ENCODE measurements at places on chromosomes 2 and 18. TPM values are rescaled to one million over a fixed set of nuclear protein-coding genes. Genes with fewer than 3 reads are reported as not detected.
A peak's percentile ranks its signal among the peaks of the same experiment; 100 is the strongest.

The CPLX4 gene
- not detected for total RNA-seq

GRCh38 chr2:190165491-190165890, 103.0 kb upstream of the MSTN start:
- DNase-seq, result no peak

DNA sequence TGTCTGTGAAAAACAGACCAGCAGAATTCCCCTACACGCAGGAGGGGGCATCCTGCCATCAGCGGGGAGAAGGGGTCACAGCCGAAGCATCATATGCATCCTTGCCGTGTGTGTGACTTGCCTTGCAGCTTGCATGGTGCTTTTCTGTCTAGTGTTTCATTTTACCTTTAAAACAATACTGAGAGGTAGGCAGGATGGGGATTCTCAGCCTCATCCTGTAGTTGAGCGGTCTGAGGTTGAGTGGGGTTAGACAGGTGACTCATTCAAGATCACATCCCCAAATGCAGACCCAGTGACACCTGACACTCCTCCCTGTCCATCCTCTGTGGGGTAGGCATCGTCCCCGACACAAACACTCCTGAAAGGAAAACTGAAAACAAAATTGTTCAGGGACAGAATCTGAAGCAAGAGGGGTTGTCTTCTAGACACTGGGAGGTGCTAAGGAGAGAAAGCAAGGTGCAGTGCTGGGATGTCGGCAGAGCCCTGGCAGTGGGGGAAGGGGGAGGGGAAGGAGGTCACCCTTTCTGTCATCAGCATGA, 7.9 kb downstream of the ARL4C start:
- peak; percentile 68 for DNase-seq

The PROC gene
- not detected for total RNA-seq

GRCh38 chr18:77131652-77132368, 773 bp downstream of the MBP start:
- peak; percentile 70 for DNase-seq

DNA sequence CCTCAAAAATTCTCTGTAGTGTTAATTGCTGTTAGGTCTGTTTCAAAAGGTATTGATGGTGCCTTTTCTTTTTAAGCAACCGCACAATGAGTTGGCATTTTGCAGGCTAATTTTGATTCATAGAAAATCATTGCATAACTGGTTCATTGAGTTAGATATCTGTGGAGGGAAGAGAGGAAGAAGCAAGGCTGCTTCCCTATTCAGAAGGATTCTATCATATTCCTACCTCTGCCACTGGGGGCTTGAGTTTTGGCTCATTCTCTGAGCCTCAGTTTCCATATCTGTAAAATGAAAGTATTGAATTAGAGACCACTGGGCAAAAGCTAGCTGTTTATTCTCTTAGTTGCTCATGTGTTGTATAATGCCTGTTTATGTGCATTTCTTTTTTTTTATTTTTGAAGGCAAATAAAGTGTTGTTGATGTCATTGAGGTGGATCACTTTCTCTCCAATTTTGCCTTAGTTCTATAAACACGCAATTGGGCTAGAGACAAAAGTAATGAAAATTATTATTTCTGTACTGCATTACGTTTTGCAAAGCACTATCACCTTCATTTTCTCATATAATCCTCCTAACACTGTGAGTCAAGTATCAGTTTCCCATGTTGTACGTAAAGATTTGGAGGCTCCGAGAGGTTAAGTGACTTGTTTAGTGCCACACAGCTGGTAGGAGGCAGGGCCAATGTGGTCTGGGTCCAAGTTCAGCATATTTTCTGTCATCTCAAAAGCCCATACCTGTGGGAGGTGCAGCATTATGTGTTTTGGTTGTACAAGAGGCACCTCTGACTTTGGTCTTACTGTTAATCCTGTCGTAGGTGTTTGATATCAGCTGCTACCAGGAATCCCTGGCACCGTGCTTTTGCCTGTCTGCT, 5.9 kb downstream of the TRIB2 start:
- DNase-seq, result no peak

The CYP27A1 gene
- 3.0 TPM for total RNA-seq

DNA sequence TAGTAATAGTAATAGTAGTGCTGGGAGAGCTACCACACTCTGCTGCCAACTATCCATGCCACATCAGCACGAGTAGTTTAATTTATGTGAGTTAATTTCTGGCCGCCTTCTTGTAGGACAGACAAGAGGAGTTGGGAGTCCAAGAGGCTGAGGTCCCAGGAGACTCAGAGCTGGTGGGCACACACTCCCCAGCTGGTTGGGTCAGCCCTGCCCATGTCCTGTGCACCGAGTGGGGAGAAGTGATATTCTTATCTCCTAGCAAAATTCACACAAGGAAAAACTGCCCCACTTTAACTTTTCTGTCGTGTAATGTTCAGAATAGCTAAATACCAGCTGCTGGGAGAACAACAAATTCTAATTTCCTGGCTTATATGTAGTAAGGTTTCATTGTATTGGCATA, 15.2 kb upstream of the MAP4K4 start:
- DNase-seq, result no peak

- no peak for DNase-seq
Observed at GRCh38 chr18:5668087-5668715, 124.4 kb upstream of the EPB41L3 start.

The ESPNL gene
- 0.09 TPM for total RNA-seq

GRCh38 chr2:17270894-17271293, 247.3 kb downstream of the RAD51AP2 start:
- no peak for DNase-seq

- DNase-seq, result no peak
Observed at GRCh38 chr2:78721355-78722033, 304.0 kb upstream of the REG3G start.

DNA sequence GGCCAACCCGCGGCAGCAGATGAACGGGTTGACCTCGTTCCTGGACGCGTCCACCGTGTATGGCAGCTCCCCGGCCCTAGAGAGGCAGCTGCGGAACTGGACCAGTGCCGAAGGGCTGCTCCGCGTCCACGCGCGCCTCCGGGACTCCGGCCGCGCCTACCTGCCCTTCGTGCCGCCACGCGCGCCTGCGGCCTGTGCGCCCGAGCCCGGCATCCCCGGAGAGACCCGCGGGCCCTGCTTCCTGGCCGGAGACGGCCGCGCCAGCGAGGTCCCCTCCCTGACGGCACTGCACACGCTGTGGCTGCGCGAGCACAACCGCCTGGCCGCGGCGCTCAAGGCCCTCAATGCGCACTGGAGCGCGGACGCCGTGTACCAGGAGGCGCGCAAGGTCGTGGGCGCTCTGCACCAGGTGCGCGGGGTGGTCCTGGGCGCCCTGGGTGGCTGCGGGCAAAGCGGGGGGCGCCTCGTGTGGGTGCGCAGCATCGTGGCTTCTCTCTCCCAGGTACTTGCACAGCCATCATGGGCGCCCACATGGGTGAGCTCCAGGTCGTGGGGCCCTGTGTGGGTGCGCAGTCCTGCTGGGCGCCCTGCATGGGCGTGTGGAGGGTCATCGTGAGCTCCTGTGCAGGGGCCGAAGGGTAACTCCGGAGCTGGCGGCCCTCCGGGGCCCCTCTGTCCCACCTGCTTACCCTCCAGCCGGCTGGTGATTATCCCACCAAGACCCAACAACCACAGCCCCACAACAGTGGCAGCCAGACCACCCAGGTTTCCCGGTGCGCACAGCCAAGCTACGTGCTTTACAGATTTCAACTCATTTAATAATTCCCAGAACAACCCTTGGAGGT, 64.2 kb downstream of the TPO start:
- DNase-seq, result no peak

GRCh38 chr2:128215897-128216642, 102.6 kb downstream of the HS6ST1 start:
- no peak for DNase-seq

DNA sequence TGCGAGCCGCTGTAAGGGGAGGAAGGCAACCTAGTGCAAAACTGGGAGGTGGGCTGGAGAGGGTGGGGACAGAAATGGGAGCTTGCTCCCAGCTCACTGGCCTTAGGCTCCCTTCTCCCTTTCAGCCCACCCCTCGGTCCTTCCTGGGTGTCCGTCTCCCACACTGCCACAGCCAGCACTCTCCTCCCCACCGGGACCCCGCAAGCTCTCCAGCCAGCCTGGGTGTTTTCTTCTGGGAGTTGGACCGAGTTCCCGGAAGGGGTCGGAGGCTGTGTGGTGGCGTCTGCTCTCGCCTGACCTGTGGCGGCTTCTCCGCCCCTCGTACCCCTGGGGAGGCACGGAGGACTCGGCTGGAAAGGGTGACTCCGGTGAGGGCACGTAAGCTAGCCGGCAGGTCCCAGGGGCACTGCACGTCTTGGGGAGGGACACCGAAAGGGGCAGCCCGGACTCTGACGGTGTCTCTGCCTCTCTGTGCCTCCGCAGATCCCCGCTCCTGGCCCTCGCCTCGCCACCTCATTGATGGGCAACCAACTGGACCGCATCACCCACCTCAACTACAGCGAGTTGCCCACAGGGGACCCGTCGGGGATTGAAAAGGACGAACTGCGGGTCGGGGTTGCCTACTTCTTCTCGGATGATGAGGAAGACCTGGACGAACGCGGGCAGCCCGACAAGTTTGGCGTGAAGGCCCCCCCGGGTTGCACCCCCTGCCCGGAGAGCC, 1.1 kb downstream of the LRATD1 start:
- DNase-seq, result peak; percentile 28

The RAPH1 gene
- total RNA-seq, result 0.74 TPM

DNA sequence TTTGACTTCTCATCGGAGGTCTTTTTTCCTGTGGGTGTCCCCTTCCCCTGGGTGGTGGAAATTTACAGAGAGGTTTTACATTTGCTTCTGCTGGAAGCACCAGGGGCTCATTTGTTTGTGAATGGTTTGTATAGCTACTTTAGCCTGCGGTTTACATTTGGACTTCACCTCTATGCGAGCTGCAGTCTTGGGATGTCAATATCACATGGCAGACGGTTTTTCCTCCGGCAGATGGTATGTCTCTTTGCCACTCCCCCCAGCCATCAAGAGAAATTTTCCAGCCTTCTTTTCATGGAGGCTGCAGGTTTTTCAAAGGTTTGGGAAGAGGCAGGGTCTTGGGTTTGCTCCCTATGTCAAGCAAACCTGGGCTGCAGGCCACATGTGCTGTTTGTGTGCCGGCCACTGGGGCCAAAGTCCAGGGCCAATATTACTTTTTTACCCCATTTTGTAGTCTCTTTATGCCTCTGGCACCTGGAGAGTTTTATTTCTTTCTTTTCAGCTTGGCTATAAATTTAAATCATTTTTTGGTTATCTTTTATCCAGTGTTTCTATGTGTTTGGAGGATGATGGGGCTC, 23.9 kb upstream of the BOD1L2 start:
- no peak for DNase-seq

GRCh38 chr2:144364944-144365738, 154.8 kb downstream of the ZEB2 start:
- DNase-seq, result no peak

DNA sequence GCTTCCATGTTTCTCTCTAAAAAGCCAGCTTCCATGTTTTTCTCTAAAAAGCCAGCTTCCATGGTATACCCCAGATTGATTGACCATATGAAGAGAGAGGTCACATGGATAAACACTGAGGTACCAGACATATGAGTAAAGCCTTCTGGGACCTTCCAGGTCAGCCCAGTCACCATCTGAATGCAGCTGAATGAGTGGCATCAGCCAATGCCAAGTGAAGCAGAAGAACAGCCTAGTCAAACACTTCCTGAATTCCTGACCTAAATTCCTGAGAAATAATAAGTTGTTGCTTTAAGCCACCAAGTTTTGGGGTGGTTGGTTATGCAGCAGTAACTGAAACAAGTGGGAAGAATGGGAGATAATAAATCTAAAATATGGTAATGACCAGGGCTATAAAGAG, 5.7 kb upstream of the ALS2 start:
- DNase-seq, result no peak

DNA sequence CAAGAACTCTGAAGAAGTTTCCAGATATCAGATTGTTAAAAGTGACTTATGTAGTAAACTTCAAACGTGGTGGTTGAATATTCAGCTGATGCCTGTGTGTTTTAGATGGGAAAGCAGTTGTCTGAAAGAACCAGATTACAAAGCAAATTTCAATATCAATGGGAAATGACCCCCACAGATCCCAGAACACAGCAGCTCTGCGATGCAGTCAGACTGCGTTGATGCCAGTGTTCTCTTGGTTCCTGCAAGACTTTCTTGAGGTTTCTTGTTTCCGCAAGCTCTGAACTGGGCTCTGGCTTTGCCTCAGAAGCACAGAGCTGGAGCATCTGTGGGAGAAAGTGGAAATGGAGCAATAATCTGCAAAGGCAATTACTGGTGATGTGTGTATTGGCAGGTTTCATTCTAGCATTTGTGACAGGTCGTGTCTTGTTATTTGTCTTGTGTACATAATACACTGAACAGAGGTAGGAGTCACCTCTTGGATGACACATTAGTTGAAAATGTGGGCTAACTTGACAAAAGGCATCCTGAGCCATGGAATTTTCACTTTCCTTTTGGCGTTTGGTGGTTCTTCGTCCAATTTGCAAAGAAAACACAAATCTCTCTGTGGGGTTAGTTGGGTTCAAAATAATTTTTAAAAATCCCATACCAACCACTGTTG, 10.8 kb upstream of the LYPD6B start:
- no peak for DNase-seq

The CAPN14 gene
- total RNA-seq, result 0.17 TPM

All from activated naive CD8-positive, alpha-beta T cell treated with anti-CD3 and anti-CD28 coated beads, Interleukin-2, amount 10 ng/mL, durations not matched to agents 7 days and 5 days (primary cell).